ENCODE measurements at places on chromosomes 2 and 18.

GRCh38 chr2:119240311-119241204, 16.9 kb downstream of the STEAP3 start:
- no peak for ATAC-seq

- ATAC-seq, result no peak
These were observed 13.6 kb downstream of the UPP2 start for GRCh38 chr2:158115202-158115767.

DNA sequence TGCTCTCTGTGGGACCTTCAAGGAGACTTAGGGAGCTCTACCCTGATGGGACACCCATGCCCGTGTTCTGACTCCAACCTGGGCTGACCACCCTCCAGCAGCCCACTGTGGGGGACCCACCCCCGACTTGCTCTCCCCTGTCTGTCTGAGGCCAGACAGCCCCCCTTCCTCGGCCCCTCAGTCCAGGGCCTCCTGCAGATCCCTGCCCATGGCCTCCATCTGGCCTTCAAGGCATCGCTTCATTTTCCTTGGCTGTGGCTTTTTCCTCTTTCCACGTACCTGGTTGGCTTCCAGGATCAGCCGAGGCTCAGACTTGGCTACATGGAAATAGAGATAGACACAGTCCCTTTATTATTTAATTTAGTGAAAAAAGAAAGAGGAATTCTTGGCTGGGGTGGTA, 290.0 kb downstream of the CYP26B1 start:
- ATAC-seq, result no peak

GRCh38 chr18:46213295-46213694, 109.1 kb downstream of the HAUS1 start:
- no peak for ATAC-seq

GRCh38 chr18:75179819-75180600, 28.9 kb downstream of the PTGR3 start:
- ATAC-seq, result no peak
